CD8-positive, alpha-beta memory T cell (primary cell): ENCODE measurements at places on chromosomes 5 and 9.

DNA sequence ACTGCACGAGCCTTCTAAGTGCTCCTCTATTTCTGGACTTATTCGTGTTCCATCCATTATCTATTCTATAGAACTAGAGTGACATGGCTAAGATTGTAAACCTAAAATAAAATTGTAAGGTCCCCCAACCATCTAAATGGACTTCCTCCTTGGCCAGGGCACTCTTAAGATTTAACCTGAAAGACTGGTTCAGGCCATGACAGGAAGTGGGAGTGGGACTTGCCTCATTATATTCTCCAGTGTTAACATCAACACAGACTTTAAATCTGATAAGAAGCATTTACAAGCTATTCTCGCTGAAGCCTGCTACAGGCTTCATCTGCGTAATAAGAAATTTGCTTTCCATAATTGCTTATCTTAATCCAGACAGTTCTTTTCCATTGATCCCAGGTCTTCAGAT is 117.0 kb downstream of the SSBP2 start:
- no peak for DNase-seq

DNA sequence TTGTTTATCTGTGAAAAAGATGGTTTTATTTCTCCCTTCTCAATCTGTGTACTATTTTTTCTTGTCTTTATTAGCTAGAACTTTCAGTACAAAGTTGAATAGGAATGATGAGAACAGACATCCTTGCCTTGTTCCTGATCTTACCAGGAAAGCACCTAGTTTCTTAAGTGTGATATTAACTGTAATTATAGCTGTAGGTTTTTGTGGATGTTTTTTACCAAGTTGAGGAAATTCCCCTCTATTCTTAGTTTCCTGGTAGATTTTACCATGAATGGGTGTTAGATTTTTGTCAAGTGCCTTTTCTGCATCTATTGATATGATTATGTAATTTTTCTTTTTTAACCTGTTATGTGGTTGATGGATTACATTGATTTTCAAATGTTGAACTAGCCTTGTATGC is 68.7 kb downstream of the KCNN2 start:
- DNase-seq = no peak

DNA sequence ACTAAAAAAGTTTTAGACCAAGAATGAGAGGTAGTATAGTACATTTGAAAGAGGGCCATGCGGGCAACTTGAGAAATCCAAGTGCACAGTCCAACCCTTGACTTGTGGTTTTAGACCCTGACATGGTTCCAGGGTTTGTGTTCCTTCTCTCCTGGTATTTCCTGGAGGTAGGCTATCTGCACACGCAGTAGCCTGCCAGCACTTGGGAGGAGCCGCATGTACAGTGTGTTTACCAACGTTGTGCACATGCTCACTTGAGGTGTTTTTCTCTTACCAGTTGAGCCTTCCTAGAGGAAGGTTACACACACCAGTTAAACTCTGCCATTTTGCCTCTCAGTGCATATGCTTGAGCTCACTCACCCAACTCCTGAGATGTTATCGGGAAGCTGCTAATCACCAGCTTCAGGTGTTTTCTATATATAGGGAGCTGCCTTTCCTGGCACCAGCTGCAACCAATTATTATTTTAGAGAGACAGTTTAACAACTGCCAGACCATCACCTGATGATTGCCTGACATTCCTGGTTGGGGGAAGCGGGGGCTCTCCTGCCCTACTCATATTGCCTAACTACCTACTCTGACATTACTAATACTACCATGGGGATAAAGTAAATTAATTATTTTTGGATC is 593.4 kb upstream of the TUSC1 start:
- DNase-seq = no peak

- DNase-seq = no peak
These were observed 135.9 kb upstream of the FBN2 start for GRCh38 chr5:128673970-128674369.

GRCh38 chr5:27318701-27319100 is 280.3 kb upstream of the CDH9 start:
- no peak for DNase-seq

GRCh38 chr9:36765468-36766341 is 193.0 kb downstream of the MELK start:
- peak; percentile 90 for DNase-seq

DNA sequence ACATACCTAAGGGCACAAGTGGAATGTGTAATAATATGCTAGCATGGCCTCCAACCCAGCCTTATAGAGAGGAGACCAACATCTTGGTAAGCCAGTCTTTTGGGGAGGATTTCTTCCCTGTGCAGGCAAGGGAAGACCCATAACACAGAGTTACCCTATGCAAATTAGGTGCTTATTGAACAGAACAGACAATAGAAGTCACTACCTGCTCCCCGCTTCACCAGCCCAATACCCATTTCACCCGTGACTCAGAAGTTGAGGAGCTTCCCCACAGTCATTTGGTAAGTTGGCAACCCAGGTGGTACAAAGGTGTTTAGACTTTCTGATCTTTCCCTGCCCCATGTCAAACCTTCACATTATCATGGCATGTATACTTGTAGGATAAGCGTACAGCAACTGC is 44.6 kb downstream of the AOPEP start:
- DNase-seq = no peak

DNA sequence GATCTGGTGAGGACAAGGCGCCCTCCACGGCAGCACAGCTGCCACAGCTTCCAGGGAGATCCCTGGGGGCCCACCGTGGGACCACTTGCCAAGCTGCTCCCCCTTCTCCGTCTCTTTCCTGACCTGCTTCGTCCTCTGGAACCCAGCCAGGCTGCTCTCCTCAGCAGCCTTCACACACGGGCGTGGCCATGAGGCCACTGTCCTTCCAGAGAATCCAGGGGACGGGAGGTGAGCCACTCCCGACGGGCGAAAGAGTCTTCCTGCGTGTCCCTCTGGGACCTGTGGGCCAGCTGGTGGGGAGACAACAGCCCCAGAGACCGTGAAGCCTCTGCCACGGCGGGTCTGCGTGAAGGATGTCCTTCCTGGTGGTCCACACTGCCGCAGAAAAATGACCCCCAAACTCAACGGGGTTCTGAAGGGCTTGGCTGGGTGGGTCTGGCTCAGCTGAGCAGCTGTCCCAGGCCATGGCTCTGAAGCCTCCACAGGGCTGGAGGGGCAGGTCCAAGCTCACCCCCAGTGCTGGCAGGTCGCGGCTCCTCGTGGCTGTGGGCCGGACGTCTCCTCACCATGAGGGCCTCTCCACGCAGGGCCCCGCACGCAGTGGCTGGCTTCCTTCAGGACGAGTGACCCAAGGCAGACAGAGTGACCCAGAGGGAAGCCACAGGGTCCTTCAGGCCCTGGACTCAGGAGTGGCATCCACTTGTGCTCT is 47.4 kb upstream of the NKD2 start:
- no peak for DNase-seq

GRCh38 chr5:132298298-132299212 is 4.4 kb downstream of the SLC22A4 start:
- no peak for DNase-seq

DNA sequence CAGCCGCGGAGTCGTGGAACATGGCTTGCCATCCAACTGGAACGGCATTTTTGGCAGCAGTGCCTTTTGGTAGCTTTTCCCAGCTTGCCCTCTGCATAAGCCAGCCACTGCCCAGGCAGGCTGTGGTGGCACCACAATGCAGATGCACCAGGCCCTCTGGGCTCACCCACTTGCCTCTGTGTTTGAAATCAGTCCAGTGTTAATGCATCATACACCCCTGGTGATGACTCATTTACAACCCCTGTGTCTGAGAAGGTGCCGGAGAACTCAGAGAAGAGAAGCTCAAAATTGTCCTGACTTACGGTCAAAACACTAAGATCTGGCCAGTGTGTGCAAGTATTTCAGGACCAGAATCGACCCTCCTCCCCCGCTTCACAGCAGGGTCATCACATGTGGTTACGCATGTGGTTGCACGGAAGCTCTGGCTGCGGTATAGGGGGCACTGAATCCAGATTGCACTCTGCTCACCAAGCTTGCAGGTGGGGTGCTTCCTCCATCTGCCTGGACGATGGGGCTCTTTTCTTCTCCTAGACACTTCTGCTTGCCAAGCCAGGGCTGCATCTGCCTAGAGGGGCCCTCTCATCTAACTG is 66.5 kb upstream of the SMIM15 start:
- DNase-seq = no peak

- DNase-seq = no peak
These were observed 113.0 kb upstream of the NTRK2 start for GRCh38 chr9:84556556-84556955.

DNA sequence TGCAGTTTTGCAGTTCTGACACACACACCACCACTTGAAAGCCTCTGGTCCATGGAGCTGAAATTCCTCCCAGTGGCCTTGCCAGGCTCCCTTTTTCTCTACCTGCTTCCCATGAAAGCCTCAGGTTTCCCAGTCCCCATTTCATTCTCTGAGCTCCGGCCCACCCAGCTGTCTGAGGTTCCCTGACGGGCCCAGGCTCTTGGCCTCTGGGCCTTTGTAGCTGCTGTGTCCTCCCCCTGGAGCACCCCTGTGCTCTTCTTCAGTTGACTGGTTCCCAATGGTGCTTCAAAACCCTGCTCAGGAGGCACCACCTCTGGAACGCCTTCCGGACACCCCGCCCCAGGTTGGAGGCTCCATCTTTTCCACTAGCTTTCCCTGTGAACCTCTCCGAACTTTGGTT is 155.9 kb upstream of the SHB start:
- DNase-seq = no peak

DNA sequence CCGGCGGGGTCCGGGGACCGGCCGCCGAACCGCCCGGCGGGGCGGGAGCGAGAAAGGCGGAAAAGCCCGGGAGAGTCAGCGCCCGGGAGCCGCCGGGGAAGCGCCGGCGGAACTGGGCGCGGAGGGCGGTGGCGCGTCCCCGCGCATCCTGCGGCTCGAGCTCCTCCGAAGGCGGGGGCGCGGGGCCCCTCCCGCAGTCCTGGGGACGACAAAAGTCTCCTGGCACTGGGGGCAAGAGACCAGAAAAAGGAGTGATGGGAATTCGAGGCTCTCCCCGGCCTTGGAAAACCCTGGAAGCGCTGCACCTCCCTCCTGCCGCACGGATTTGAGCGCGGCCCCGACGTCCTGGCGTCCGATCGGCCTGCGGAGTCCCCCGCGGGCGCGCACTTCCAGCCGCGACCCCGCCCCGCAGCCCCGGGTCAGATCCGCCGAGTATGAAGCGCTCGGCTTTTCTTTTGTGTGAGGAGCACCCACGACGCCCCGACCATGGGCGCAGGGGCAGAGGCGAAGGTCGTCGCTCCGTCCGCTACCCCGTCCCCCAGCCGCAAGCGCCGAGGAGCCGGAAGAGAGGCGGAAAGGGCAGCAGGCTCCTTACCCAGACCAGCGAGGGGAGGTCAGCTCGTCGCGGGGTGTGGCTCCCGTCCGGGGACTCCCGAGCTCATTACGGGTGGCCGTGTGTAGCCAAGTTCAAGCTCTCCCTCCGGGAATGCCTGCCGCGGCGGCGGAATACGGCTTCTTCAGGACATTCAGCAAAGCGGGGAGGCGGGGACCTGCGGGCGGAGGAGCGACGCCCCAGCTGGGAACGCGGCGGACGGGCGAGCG is at the start of gene EPB41L4A:
Gene EPB41L4A (minus strand): TSS at position 114 of the 822 bp plus-strand sequence. CDS start 238 bp downstream, outside the sequence.
- no peak for DNase-seq

GRCh38 chr5:115366223-115366622 is 69.8 kb upstream of the CCDC112 start:
- no peak for DNase-seq

DNA sequence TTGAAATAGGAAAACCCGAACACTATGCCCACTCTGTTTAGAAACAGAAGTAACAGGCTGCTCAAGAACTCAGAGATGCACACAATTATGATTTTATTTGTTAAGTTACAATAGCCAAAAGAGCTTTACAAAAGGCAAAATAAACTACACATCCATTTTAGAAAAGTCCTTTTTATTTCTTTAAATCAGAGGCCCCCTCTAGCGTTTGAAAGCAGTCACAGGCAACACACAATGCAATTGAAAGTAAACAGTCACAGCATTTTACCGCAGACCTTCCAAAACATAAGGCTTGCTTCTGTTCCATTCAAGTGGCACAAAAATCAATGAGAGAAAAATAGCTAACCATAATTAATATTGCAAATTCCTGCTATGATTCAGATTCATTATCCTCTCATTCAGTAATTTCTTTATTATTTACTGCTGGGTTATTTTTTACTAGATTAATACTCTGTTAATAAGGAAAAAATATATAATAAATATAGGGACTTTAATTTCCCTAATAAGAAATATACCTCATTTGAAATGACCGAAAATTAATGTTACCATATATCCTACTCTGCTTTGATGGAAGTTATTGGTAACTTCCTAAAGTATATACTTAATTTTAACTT is 78.3 kb downstream of the CEP120 start:
- DNase-seq = no peak

DNA sequence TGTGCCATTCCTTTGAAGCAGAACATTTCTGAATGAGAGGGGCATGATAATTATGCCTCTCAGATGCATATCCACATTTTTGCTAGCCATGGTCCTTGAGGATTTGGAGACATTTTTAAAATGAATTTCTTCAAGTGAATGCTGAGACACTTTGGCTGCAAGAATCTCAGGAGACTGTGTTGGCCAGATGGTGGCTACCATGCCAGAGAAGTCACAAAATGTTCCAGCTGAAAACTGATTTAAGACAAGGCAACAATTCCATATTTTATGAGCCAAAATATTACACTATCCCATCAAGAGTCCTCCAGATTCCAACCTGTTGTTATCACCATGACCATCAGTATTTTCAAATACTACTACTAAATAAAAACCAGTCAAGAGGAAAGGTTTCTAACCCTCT is 859.5 kb upstream of the DMAC1 start:
- DNase-seq = no peak

DNA sequence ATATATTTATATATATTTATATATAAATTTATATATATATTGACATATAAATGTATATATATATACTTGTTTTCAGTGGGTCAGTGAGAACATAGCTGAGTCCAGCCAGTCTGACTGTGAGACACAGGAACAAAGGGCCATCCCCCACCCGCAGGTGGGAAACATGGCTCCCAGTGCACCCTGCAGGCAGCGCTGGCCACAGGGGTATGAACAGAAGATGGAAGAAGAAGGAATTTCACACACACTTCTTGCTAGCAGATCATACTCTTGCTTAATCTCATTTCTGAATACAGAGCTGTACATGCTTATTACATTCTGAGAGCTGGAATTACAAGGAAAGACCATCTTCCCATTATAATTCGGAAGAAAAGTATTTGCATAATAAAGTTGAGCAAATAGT is 595.4 kb downstream of the IRX1 start:
- DNase-seq = no peak

DNA sequence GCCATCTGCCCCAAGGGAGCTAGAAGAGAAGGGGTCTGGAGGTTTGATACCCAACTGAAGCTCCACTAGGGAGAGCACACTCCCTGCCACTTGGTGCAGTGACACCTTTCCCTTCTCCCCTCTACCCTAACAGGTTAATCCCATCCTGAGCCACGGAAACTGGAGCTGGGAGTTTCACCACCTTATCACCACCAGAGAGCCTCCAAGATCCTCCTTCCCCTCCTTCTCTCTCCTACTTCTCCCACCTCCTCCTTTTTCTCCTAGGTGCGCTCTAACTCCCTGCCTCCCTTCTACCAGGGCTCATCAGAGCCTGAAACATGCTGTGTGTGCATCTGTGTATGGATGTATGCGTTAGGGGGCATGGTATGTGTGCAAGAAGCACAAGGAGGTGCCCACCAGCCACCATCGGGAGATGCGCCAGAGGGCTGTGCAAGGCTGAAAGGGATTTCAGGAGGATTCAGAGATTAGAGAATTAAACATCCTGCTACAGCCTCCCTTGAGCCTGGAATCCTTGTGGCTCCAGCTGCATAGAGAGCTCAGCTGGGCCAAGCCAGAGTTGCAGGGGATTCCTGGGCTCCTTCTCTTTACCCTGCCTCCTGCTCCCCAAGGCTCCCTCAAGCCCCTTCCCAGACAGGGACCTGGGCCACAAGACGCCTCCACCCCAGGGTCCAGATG is 89.8 kb downstream of the PCDH1 start:
- DNase-seq = no peak
